Right renal pelvis (tissue), 4 donors: ENCODE measurements at places on chromosomes 5 and 9. TPM values are rescaled to one million over a fixed set of nuclear protein-coding genes. Genes with fewer than 3 reads are reported as not detected.

FCN2 gene
- 0.96 TPM for polyA plus RNA-seq

PIP5KL1 gene
- polyA plus RNA-seq, result 2.3 TPM

KIF24 gene
- polyA plus RNA-seq, result 6.1 TPM

INSL4 gene
- not detected for polyA plus RNA-seq

SHISAL2B gene
- not detected for polyA plus RNA-seq

OSMR gene
- polyA plus RNA-seq, result 8.2 TPM

ZBTB43 gene
- polyA plus RNA-seq, result 14.0 TPM

QSOX2 gene
- 17.5 TPM for polyA plus RNA-seq

NAIP gene
- 13.9 TPM for polyA plus RNA-seq

DNA sequence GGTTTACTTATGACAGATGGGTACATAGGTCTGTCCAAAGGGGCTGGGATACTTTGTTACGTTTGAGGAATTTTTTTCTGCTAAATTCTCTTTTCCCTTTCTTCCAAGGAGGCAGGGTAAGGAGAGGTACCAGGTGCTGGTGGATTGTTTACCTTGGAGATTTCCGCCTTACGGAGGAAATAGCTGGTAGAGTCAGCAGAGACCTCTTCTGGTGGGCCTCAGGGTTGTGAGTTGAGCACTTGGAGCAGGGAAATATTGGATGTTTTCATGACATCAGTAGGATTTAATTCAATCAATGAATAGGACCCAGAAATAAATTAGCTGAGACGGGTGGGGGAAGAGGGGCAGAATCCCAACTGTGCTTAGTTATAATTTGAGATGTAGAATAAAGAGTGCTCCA lies 60.0 kb upstream of the TAF11L2 start:
- no peak for DNase-seq

GRCh38 chr5:14762549-14763216 lies 98.2 kb downstream of the OTULIN start:
- no peak for DNase-seq

GRCh38 chr5:172443441-172444109 lies 10.8 kb downstream of the SH3PXD2B start:
- DNase-seq, result no peak

GRCh38 chr5:10590226-10590999 lies 26.5 kb downstream of the ANKRD33B start:
- no peak for DNase-seq

- DNase-seq, result no peak
These were observed 225.0 kb downstream of the FANCC start for GRCh38 chr9:95092262-95093072.

GRCh38 chr9:116813031-116813300 lies 125.9 kb downstream of the TRIM32 start:
- no peak for DNase-seq

DNA sequence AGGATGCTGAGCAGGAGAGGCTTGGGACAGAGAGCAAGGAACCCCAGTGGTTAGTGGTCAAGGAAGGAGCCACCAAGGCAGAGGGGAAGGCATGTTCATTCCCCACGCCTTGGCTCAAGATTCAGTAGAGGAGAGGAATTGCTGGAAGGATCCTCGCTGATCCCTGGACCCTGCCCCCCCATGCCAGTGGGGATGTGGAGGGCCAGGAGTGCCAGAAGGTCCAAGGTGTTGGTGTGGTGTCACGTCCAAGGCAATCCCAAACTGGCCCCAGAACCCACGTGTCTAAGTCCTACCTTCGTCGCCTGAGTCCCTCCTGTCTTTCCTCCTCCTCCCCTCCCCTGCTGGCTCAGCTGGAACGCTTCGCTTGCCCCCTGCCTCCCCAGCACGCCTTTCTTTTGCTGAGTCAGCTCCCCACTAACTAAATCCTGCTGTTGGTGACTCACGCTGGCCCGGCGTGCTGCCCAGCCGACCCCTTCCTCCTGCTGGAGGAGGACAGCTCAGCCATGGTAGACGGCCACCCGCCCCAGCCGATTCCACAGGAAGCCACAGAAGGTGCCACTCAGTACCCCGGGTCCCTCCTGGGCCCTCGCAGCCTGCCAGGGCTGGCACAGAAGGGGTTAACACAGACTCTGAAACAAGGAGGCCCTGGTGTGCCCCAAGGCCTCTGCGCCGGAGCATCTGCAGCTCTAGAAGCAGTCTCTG lies 37.6 kb upstream of the ORM1 start:
- peak; percentile 50 for DNase-seq

DNA sequence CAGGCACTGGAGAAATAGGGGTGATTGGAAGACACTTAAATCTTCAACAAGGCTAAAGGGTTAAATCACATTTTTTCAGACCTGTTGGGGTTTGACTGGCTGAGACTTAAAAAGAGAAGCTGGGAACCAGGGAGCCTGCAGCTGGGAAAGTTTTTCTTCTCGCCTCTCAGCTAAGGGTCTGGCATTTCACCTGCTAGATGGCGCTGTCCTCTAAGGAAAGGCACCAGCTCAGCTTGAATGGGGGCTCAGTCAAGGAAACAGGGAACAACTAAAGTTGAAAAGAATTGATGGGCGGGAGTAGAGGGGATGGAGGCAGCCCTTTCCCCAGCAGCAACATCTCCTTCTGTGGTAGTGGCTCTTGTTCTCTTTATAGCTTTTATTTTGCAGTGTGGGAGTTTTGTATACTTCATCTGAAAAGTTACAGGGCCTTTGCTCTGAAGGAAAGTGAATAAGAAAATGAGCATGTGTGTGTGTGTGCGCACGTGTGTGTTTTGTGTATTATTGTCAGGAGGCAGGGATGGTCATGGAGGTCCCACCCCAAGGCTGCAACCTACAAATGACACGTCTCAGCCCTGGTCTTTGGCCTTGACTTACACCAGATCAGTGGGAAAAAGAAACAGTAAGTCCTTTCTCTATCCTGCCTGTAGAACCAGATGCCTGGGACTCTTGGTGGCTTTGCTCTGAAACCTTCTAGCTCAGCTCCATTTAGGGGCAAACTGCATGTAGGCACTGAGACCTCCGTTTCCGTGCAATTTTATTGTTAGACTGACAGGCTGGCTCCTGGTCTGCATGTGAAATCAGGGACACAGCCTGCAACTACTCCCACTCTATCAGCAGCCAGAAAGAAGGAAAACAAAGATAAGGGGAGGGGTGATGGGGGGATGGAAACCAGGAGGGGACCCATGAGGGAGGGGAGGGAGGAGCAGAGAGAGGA lies 316.2 kb upstream of the CLINT1 start:
- DNase-seq, result peak; percentile 83

GRCh38 chr5:78544561-78545201 lies 103.9 kb downstream of the LHFPL2 start:
- DNase-seq, result no peak

DNA sequence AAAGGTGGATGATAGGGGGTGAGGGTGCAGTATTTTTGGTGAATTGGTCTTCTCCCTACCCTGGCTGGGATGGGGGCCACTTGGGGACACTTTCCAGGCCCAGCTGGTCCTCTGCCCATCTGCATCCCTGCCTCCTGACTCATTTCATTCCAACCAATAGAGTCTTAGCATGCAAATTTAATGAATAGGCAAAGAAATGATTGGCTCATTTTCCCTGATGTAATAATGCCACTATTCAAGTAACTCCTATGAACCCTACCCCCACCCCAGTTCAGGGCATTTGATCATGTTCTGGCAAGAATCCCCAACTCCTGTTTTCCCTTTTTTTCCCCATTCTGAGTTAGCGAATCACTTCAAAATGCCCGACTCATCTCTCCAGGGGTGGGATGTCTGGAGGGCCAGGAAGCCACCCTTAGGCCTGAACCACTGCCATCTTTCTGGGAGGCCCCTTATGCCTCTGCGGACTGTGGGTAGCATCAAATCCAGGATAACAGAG lies 56.7 kb downstream of the PCDH1 start:
- DNase-seq, result no peak

DNA sequence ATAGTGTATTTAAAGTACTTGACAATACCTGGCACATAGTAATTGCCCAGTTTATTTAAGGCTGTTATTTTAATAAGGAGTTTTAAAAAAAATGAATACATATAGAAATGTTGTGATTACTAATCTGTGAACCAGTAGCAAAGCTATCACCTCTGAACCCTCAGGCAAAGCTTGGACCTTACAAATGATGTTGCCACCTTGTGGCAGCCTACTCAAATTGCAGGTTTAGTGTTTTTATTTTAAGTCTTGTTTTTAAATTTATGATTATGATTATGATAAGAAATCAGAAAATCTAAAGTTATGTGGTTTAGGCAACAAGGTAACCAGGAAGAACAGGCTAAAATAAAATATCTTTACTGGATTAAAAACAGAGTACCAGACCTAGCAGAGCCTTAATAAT lies 35.8 kb downstream of the PPARGC1B start:
- DNase-seq, result no peak

DNA sequence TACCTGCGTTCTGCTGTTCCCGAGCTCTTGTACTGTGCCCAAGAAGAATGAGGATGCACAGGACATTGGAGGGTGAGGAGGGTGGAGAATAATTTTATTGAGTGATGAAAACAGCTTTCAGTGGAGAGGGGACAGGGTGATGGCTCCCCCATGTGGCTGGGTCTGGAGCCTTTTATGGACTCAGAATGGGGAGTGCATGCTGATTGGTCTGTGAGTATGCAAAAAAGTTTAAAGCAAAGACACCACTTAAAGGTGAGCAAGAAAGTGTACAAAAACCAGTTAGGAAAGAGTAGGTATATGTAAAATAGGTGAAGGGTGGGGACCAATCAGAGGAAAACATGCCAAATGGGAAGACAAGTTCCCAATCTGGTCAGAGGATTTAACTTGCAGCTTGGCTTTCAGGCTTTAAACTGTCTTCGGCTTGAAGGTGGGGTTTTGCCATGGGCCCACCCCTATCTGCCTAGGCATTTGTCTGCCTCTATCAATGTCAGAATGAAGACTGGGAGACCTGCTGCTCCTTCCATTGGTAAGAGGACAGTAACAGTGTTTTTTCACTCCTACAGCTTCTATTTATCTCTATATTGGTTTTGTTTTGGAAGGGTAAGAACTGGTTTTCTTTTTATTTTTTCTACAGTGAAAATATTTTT lies 118.0 kb upstream of the RAI14 start:
- DNase-seq, result no peak

- no peak for DNase-seq
These were observed 101.1 kb downstream of the FGF18 start for GRCh38 chr5:171520300-171521174.

GRCh38 chr5:154857530-154858296 lies 714 bp upstream of the CNOT8 start:
- DNase-seq, result peak; percentile 91

GRCh38 chr5:103943230-103943629 lies 380.6 kb upstream of the NUDT12 start:
- DNase-seq, result no peak

GRCh38 chr9:86722706-86723075 lies 224.6 kb downstream of the GAS1 start:
- DNase-seq, result no peak

- no peak for DNase-seq
These were observed 5.5 kb upstream of the RASEF start for GRCh38 chr9:83068414-83068813.
